ENCODE measurements at places on chromosomes 11 and 22. TPM values are rescaled to one million over a fixed set of nuclear protein-coding genes. Genes with fewer than 3 reads are reported as not detected.
A peak's percentile ranks its signal among the peaks of the same experiment; 100 is the strongest.

ART1 gene
- not detected for total RNA-seq

PDGFB gene
- total RNA-seq = 6.7 TPM

TREH gene
- total RNA-seq = not detected

NAALADL1 gene
- 14.1 TPM for total RNA-seq

CCDC85B gene
- 46.9 TPM for total RNA-seq

- DNase-seq = peak; percentile 10
These were observed 46.2 kb downstream of the BCR start for GRCh38 chr22:23226497-23226850.

GRCh38 chr11:69361466-69361865 lies 67.5 kb downstream of the MYEOV start:
- DNase-seq = no peak

DNA sequence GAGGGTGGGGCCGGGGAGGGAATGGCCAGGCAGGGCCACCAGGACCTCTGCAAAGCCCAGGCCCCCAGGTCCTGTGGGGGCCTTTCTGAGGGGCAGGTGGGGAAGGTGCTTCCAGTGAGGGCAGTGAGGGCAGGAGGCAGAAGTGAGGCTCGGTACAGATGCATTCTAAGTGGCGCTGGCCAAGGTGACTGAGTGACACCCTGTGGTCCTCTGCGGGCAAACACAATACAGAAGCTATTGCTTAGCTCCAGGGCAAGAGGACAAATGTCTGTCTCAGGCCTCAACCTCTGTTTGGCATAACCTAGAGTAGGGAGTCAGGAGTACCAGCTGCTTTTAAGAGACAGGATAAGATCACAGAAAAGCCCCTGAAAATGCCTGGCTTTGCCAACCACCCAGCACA lies 31.3 kb downstream of the B3GAT1 start:
- no peak for DNase-seq

GRCh38 chr11:15871904-15872626 lies 484.3 kb downstream of the SOX6 start:
- no peak for DNase-seq

DNA sequence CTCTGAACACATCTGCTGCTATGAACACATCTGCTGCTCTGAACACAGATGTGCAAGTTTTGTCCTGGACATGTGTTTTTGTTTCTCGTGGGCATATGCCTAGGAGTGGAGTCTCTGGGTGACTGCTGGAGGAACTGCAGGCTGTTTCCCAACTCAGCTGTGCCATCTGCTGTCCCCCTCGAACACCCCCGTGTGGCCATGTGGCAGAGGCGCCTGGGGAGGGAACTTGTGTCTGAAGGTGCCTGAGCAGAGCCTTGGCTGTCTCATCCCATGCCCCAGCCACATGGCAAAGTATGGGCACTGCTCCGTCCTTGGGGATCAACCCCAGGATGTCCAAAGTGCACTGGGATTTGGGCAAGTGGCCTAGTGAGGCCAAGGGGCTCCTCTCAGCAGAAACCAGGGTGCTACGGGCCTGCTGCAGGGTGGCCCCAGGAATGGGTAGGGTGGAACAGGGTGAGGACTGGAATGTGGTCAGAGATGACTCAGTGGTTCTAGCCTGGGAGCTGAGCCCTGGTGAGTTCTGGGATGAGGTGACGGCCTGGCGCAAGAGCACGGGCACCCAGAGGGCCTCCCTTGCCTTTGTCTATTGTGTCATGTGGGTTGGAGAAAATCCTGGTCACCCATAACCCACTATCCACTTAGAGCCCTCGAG lies 14.7 kb downstream of the GATD1 start:
- DNase-seq = no peak

- DNase-seq = peak; percentile 69
These were observed 2.6 kb downstream of the AP1B1 start for GRCh38 chr22:29385748-29386147.

DNA sequence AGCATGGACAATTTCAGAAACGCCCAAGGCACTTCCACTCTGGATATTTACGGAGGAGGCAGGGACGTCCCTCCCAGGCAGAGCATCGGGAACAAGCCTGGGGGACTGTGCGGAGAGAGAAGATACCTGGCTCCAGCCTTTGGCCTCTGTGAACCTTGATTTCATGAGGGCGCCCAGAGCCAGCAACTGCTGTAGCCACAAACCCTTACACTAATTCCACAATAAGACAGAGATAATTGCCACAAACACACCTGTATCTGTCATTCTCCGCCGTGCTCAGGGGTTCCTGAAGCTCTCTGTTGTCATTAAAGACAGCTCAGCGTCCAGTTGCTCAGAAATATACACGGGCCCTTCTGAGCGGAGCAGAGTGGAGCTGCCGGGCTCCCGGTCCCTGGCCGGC lies 1292.1 kb downstream of the TBC1D22A start:
- no peak for DNase-seq

All from aorta (tissue), 5 donors.